Motor neuron (in vitro differentiated cells): ENCODE measurements at places on chromosomes 16 and 17. TPM values are rescaled to one million over a fixed set of nuclear protein-coding genes. Genes with fewer than 3 reads are reported as not detected.

The PRDM7 gene
- not detected in 2 replicates for total RNA-seq

The KRTAP4-3 gene
- total RNA-seq: not detected in 2 replicates

The ARL5C gene
- 0.08 TPM in 1 of 2 replicates, not detected in the other for total RNA-seq

The BTBD17 gene
- total RNA-seq: not detected in 2 replicates

The ARRB2 gene
- total RNA-seq: 31.2 and 31.5 TPM in 2 replicates

The NDRG4 gene
- 8.4 and 16.0 TPM in 2 replicates for total RNA-seq

- ATAC-seq: no peak
Observed at GRCh38 chr17:69959283-69959682, 115.7 kb upstream of the KCNJ16 start.

GRCh38 chr17:72863526-72864211, 228.8 kb downstream of the SLC39A11 start:
- peak; percentile 14 for ATAC-seq

The MAFG gene
- 7.6 and 8.3 TPM in 2 replicates for total RNA-seq

GRCh38 chr17:42188749-42189650, 3.7 kb upstream of the HCRT start:
- no peak for ATAC-seq

DNA sequence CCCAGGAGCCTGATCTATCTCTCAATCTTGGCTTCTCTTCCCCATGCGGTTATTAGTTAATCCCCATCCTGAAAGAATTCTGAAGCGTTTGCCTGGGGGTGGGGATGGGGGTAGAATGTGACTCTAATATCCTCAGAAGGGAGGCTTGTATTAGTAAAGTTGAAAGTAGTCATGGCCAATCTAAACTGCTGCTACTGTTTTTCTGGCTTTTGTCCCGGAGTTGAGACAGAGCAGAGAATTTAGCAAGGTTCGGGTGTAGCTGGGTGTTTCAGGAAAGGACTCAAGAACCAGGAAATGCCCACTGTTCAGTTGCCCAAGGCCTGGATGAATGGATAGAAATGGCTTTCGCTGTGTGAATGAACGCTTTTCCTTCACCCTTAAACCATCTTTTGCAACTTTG, 17.6 kb upstream of the ITGAM start:
- no peak for ATAC-seq

- ATAC-seq: no peak
Observed at GRCh38 chr16:46583036-46583435, 38.1 kb downstream of the SHCBP1 start.

DNA sequence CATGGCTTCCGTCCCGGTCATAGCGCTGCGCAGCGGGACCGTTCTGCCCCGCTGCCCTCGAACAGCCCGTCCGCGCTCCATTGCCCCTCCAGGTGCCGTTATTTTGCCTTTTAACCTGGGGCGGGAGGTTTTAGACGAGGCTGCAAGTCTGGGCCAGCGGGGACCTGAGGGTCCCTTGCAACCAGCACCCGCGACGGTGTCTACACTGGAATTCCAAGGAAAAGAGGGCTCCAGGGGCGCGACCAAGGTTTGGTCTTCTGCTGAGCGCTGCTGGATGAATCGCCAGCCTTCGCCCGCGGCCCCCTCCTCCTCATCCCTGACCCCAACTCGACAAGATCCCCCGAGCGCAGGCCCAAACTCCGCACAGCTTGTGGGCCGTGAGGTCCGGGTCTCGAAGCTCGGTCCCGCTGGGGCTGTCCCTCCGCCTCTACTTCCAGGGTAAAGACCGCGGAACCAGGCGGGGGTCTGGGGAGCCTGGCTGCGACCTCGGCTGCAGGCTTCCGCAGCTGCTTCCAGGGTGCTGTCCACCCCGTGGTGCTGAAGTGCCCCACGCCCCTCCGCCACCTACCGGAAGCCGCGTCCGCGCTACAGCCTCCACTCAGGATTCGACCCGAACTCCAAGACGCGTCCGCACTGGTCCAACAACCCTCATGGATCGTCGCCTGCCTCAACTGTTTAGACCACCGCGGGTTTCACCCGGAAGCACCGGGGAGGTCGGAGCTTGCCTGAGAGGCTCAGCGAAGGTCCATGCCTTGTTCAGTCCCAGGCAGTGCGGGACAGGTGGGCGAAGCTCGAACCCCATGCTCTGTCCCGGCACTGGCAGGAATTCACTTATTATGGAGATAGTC, 10.1 kb upstream of the CA4 start:
- ATAC-seq: peak; percentile 58

DNA sequence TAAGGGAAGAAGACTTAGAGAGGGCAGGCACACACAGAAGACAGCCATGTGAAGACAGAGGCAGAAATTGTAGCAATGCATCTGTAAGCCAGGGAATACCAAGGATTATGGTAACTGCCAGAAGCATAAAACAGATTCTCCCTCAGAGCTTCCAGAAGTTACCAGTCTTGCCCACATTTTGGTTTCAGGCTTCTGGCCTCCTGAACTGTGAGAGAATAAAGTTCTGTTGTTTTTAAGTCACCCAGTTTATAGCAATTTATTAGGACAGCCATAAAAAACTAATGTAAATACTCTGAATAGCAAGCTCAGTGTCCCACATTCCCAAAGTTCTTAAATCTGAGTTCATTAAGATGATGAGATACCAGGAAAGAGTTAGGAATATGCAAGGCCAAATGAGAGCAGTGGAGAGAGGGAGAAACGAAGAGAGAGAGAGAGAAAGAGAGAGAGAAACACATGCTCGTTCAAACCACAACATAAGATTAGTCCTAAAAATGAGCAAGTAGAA, 123.4 kb downstream of the HS3ST3A1 start:
- no peak for ATAC-seq

The TELO2 gene
- 9.8 and 12.5 TPM in 2 replicates for total RNA-seq

The MTHFSD gene
- total RNA-seq: 27.9 and 28.5 TPM in 2 replicates

- peak; percentile 3 for ATAC-seq
Observed at GRCh38 chr16:30335598-30336474, 19.3 kb downstream of the CD2BP2 start.
